Stimulated activated CD8-positive, alpha-beta memory T cell treated with anti-CD3 and anti-CD28 coated beads, Interleukin-15, amount 100 ng/mL, for 1 hour (primary cell): ENCODE measurements at places on chromosomes 2 and 18.

GRCh38 chr2:98515250-98515991 lies 70.8 kb downstream of the INPP4A start:
- no peak for DNase-seq

GRCh38 chr2:39865751-39866150 lies 86.7 kb upstream of the THUMPD2 start:
- no peak for DNase-seq

GRCh38 chr2:206716623-206717022 lies 1.6 kb downstream of the DYTN start:
- no peak for DNase-seq

GRCh38 chr2:162074632-162074895 lies 549 bp upstream of the DPP4 start:
- no peak for DNase-seq

DNA sequence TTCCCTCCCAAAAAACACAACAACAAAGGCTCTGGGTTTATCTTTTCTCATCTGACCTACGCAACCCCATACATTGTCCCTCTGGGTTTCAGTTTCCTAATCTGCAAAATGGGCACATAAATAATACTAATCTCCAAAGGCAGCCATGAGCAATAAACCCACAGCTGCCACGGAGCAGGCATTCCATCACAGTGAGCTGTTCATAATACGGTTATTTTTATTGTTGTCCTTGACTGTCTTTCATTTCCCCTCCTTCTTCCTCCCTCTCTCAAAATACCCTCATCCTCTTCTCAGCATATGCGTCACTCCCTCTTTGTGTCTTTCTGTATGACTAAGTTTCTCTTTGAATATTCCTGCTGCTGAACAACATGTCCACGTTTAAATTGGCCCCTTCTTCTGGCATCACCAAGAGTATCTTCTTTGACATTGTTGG lies 129.8 kb upstream of the CAB39 start:
- no peak for DNase-seq

- no peak for DNase-seq
Observed at GRCh38 chr18:63073481-63073880, 246.1 kb downstream of the BCL2 start.

GRCh38 chr2:55451699-55452098 lies 32.0 kb upstream of the CCDC88A start:
- no peak for DNase-seq
